ENCODE measurements at places on chromosomes 4 and X.

DNA sequence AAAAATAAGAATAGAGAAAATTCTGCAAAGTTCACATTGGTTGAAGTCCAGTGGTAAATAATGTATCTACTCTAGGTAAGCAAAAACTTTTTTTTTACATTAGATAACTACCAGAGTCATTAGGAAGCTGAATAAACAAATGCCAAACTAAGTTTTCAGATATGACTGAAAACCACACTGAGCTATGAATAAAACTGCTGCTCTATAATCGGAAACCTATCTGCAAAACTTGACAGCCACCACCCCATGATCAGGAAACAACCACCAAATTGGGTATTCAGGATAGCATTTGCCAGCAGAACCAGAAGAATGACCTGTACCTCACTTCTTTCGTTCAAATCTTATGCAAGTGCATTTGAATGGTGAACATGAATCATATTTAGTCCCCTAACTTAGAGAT, 173.0 kb upstream of the TET2 start:
- DNase-seq: no peak

- no peak for DNase-seq
Observed at GRCh38 chrX:48747415-48748016, 14.0 kb upstream of the GLOD5 start.

DNA sequence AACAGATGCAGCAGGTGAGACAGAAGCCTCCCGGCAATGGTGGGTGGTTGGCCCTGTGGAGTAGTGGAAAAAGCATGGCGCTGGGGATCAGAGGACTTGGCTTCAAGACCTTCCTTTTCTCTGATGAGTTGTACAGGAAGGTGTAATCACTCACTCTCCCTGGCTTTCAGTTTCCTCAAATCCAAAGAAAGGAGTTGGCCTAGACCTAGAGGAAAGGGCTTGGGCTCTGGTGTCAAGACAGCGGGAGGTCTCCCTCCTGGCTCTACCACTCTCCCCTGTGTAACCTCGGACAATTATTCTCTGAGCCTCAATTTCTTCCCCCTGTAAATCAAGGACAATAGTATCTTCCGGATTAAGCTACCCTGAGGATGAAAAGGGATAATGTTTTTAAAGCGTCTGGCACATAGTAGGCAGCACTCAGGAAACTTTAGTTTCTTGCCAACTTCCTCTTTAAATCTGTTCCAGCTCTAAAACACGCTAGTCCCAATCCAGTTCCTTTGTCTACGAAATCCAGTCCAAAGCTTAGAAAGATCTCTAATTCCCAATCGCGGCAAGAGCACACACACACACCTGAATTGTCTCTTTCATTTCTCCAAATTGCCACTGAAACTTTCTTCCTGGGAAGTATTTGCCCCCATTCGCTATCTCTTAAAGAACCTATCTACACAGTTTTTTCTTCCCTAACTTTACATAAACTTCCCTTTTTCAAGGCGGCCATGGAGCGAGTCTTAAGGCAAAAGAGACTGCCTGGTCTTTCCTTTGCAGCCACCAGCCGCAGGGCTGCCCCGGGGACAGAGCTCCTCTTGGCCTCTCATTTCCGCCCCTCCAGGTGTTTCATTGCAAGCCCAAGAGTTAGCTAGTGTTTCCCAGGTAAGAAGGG, 29.9 kb upstream of the GPC4 start:
- DNase-seq: no peak

DNA sequence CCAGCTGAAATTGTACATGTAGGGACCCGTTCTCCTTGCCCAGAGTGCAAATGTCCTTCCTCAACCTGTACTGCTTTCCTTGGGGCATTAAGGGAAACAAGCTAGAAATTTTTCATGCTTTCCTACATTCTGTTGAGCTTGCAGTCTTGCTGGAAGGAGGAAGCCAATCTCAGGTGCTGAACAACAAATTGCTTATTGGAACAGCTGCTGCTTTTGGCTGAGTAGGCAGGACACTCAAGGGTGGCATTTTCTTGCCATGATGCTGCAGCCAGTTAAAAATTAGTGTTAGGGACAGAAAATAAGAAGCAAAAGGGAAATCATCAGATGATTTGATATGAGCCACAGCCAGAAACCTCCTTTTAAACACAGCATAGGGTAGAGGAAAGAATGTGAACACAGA, 223.7 kb downstream of the QDPR start:
- no peak for DNase-seq

- DNase-seq: no peak
Observed at GRCh38 chr4:6268650-6269615, 717 bp upstream of the WFS1 start.

GRCh38 chrX:133454924-133455323, 39.6 kb upstream of the GPC4 start:
- DNase-seq: no peak

GRCh38 chr4:154001193-154001592, 212.3 kb upstream of the SFRP2 start:
- DNase-seq: no peak

GRCh38 chr4:81031796-81032551, 1.5 kb downstream of the BMP3 start:
- no peak for DNase-seq

- DNase-seq: no peak
Observed at GRCh38 chr4:131248314-131248713, 1900.8 kb upstream of the PCDH10 start.

GRCh38 chrX:86148594-86148993, 343 bp downstream of the DACH2 start:
- DNase-seq: no peak

DNA sequence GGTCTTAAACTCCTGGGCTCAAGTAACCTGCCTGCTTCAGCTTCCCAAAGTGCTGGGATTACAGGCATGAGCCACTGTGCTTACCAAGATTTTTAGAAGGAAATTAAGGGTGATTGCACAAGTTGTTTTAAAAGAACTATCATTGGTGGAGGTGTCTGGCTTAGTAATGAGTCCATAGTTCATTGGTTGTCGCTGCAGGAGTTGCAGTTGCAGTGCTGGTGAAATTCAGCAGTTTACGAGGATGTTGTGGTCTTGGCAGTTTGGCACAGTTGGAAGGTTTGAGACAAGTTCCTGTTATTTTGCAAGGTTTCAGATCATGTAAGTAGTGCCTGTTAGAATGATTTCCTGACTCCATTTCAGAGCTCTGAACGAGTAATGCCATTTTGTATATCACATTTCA, 48.1 kb downstream of the RAB40AL start:
- no peak for DNase-seq

DNA sequence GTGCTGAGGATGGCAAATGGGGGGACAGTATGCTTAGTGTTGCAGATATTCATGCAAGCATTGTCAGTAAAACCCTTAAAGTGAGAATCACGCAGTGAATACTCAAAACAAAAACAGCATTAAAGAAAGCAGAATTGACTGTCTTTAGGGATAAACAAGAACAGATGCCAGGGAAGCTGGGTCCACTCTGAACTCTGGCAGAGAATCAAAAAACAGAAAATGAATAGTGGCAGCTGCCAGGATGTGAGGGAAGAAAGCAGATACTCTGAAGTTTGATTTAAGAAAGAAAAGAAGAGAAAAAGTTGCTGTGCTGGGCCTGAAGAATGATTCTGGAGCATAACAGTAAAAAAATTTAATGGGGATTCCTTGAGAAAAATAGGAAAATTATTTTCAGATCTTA, 131.5 kb downstream of the GABRA2 start:
- no peak for DNase-seq

DNA sequence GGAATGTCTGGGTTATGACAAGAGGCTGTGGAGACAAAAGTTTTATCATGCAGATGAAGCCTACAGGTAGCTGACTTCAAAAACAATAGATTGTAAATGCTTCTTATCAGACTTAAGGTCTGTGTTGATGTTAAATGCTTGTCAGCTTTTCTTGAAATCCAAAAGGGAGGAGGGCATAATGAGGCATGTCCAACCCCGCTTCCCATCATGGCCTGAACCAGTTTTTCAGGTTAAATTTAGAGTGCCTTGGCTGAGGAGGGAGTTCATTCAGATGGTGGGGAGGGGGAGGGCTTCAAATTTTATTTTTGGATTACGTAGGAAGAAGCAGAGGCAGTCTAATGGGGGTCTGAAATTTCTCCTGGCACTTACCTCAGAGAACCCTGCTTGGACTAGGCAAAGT, 207.7 kb upstream of the HDX start:
- DNase-seq: no peak

DNA sequence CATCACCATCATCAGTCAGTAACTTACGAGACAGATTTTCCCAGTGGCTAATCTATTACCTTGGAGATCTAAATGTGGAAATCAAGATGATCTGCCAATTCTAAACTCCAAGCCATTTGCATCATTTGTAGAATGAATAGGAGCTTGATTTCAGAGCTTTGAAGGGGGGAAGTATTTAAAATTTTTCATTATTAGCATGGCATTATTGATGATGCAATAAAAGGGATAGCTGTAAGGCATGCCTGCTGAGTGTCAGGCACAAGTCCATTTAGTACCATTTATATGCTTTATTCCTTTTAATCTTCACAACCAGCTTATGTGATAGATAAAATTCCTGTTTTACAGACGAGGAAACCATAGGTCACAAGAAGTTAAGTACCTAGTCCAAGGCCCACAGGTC, 5.3 kb downstream of the EXOC1L start:
- DNase-seq: no peak

- no peak for DNase-seq
Observed at GRCh38 chr4:42313872-42314271, 83.4 kb upstream of the SHISA3 start.

GRCh38 chrX:140766024-140766611, 56.6 kb downstream of the LINC00632 start:
- peak; percentile 4 for DNase-seq

GRCh38 chr4:143302536-143302935, 34.1 kb upstream of the GAB1 start:
- DNase-seq: no peak

DNA sequence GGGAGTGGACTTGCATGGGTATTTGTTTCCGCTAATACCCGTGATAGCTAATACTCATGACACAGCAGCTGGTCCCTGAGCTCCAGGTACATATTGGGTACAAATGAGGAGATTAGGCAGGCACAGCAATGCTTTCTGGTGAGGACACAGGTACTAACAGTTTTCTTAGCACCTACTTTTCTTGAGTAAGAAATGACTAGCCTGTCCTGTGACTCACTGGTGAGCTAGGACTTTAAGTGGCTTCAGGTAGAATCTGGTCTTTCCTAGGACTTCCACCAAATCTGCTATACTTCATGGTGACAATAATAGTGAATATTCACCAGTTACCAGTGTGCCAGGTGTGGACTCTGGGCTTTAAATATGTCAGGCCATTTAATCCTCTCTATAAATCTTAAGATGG, 407.4 kb upstream of the NR3C2 start:
- no peak for DNase-seq

GRCh38 chr4:67291644-67292043, 253.7 kb downstream of the CENPC start:
- DNase-seq: no peak

- DNase-seq: no peak
Observed at GRCh38 chr4:143273160-143273917, 63.3 kb upstream of the GAB1 start.

DNA sequence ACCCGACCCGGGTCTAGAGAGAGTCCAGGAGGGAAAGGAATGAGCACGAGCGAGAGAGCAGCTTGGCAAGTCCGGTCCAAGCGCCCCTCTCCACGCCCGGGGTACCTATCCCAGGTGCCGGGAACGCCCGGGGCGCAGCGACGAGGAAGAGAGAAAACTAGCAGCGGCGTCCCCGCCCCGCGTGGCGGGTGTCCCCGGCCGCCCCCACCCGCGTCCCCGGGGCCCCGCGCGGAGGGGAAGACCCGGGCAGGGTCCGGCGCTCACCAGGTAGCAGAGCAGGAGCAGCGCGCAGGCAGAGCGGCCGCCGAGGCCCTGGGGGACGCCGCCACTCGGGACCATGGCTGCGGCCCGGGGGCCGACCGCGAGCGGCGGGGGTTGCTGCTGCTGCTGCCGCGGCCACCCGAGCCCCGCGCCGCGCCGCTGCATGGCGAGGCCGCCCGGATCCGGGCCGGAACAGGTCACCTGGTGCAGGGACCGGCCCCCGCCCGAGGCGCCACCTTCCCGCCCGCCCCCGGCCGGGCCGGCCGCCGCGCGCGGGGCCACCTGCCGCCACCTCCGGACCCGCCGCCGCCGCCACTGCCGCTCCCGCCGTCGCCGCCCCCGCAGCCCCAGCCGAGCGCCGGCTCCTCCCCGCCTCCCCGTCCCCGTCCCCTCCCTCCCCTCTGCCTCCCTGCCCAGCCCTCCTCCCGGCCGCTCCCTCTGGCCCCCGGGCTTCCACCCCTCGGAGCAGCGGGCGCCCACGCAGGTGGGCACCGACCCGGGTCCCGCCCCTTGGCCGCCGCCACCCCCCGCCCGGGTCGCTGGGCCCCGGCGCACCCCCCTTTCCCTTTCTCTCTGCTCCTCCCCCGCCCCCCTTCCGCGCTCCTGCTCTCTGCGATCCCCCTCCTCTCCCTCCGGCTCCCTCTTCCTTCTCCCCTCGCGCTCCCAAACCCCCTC, at the start of gene SEL1L3:
SEL1L3 (minus strand) TSS at position 578 of the 936 bp plus-strand sequence; CDS start at position 426, 152 bp downstream.
- DNase-seq: no peak

DNA sequence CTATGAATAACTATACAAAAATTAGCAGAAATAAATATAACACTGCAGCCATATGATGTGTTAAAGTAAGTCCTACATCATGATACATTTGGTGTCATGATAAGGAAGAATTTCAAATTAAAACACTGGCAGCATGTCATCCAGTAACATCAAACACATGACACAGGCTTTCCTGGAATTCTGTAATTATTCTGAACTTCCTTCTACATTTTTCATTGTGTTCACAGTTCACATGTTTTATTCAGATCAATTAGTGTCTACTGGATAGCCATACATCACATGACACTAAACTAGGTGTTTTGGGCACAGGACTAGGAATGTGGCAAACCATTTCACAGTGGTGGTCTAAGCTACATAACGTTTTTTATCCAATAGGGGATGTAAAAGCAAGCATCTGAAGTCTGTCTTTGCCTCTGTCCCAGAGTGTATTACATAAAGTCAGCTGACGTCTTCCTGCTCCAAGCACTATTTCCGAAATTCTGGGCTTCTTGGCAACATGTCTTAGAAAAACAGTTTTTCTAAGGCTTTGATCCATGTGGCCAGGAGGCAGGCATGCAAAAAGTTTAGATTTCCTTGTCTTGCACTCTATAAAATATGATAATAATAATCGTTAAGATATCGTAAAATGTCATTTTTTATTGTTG, 707.9 kb downstream of the CENPC start:
- no peak for DNase-seq

Data from NCI-H2107 (cell line).